ENCODE measurements at places on chromosomes 3 and 15. TPM values are rescaled to one million over a fixed set of nuclear protein-coding genes. Genes with fewer than 3 reads are reported as not detected.

The GOLGA6B gene
- not detected for total RNA-seq

The CASR gene
- 2.5 TPM for total RNA-seq

The CERS3 gene
- total RNA-seq, result 0.38 TPM

The DPH3 gene
- total RNA-seq, result 27.8 TPM

The GRAMD2A gene
- 4.0 TPM for total RNA-seq

The ISLR2 gene
- total RNA-seq, result 0.14 TPM

The MEX3B gene
- total RNA-seq, result 22.4 TPM

The PARP15 gene
- 0.55 TPM for total RNA-seq

The PRC1 gene
- total RNA-seq, result 79.1 TPM

The BOC gene
- total RNA-seq, result 14.2 TPM

The WNT7A gene
- not detected for total RNA-seq

The FOXL2NB gene
- total RNA-seq, result not detected

The CACNA1D gene
- 6.3 TPM for total RNA-seq

The CCR8 gene
- not detected for total RNA-seq

The CAMK2N2 gene
- 1.3 TPM for total RNA-seq

The TFDP2 gene
- total RNA-seq, result 94.5 TPM

The PAQR9 gene
- 2.5 TPM for total RNA-seq

The SLC28A1 gene
- total RNA-seq, result not detected

The REC114 gene
- total RNA-seq, result not detected

The GOLGA6A gene
- total RNA-seq, result 0.89 TPM

The MKRN2OS gene
- 1.7 TPM for total RNA-seq

The MOBP gene
- total RNA-seq, result not detected

The SPINK8 gene
- not detected for total RNA-seq

The POC1A gene
- 14.4 TPM for total RNA-seq

The CFAP100 gene
- total RNA-seq, result 0.79 TPM

The RNF13 gene
- total RNA-seq, result 29.8 TPM

The GASK1A gene
- total RNA-seq, result 2.3 TPM

The SCAANT1 gene
- not detected for total RNA-seq

The OCA2 gene
- total RNA-seq, result 0.79 TPM

The TUSC7 gene
- not detected for total RNA-seq

The CCDC54 gene
- not detected for total RNA-seq

The ARGFX gene
- total RNA-seq, result not detected

The GP9 gene
- total RNA-seq, result not detected

The CCRL2 gene
- not detected for total RNA-seq

The CPN2 gene
- not detected for total RNA-seq

The RAB7A gene
- 130 TPM for total RNA-seq

The MED12L gene
- total RNA-seq, result 10.8 TPM

The RYR3 gene
- 0.07 TPM for total RNA-seq

The PLOD2 gene
- total RNA-seq, result 49.2 TPM

The RLBP1 gene
- not detected for total RNA-seq

The TRIM42 gene
- not detected for total RNA-seq

Measured in progenitor cell of endocrine pancreas (in vitro differentiated cells).